ENCODE measurements at places on chromosomes 1 and 21.

- peak; percentile 46 for DNase-seq
These were observed 77.8 kb upstream of the C1orf105 start for GRCh38 chr1:172342584-172343239.

DNA sequence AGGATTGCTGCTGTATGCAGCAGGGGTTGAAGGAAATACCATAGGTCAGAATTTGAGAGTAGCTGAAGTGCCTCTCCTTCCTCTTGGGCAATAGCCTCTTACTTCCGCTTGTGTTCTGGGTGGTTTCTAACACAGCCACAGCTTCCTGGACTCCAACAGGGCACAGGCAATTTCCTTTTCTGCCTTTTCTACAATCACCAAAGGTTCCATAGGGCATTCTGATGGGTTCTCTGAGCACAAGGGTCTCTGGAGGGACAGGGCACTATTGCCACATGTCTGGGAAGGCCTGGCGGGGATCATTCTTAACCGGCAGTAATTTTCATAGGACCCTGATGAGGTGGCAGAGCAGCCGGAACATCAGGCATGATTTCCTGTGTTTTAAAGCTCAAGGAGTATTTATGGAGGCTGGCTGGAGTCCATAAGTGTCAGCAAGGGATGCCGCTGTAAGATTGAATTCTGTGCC, 5.5 kb upstream of the AGTRAP start:
- peak; percentile 98 for DNase-seq

GRCh38 chr1:160369087-160369486, 2.2 kb downstream of the NHLH1 start:
- DNase-seq = no peak

DNA sequence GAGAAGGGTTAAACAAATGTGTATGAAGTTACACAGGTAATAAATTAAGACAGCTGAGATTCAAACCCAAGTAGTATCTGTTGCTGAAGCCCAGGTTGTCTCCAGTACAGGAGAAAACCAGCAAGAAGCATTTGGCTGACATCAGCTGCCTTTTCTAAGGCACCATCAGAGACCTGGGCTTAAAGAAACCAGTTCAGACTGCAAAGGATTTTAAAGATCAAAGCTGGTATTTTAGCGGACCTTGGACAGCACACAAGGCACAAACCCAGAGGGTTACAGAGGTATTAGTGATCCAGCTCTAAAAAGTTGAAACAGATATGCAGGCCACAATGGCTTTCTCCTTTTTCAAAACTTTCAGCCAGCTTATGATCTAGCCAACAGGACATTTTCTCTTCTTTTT, 23.4 kb downstream of the BEND5 start:
- DNase-seq = no peak

GRCh38 chr1:150352866-150353265, 11.1 kb upstream of the RPRD2 start:
- no peak for DNase-seq

GRCh38 chr1:199590708-199591107, 436.8 kb upstream of the NR5A2 start:
- no peak for DNase-seq

GRCh38 chr1:109241344-109241743, 8.0 kb upstream of the CELSR2 start:
- no peak for DNase-seq

- DNase-seq = peak; percentile 87
These were observed 25.2 kb downstream of the ETS2 start for GRCh38 chr21:38830671-38831525.
